Head of caudate nucleus (tissue), 42 donors: ENCODE measurements at places on chromosomes 1 and 21.

DNA sequence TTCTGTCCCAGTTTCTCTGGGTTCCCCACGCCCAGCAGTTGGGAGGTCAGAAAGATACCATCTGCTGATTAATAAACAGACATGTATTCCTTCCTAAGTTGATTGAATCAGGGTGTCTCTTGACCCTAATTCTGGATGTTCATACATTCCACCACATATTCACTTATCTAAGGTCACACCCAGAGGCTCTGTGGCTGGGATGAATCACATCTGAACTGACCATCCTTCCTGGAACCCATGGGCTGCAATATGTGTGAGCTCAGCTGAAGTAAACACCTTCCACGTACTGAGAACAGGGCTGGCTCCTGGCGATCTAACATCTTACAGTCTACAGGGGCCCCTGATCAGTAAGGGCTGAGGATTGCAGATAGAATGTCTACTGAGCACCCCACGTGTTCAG is 20.5 kb upstream of the TRABD2B start:
- no peak for DNase-seq

DNA sequence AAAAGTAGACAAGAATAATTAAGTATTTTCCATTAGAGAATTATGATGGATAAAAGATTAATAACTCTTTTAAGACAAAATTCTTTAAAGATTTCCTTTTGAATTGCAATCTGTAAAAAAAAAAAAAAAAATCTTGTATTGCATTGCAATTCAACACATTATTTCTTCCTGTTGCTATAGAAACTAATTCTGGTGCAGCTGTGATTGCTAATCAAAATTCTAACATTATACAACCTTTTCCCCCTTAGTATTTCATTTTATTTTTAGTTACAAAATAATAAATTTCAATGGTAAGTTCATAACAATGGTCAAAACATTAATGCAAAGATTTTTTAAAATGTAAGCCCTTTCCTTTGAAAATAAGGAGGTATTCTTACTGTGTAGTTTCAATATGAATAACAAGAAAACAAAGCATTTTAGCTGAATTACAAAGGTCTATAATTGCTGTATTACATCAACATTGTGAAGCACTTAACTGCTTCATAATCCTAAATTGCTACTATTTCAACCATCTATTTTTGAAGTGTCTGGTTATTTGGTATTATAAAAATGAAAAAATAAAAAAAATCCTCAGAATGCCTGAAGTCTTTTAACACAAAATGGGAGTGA is 135.0 kb downstream of the SYT14 start:
- no peak for DNase-seq

DNA sequence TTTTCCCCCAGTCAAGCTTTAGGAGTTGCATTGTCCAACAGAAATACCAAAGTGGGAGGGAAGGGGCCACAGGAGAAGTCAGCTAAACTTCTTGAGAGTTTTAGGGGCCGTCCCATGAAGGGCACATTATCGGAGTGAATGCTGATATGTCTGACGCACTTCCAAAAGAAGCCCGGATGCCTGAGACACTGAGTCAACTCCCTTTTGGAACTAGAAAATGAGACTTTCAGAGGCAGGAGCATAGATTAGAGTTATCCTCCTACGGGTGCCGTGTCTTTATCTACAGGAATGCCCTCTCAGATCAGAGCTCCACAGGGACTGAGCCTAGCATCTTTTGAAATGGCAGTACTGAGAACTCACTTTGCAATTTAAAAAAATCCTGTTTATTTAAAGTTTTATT is 13.1 kb downstream of the ACTN2 start:
- no peak for DNase-seq

GRCh38 chr1:239858529-239858928 is 233.2 kb upstream of the FMN2 start:
- DNase-seq, result no peak

GRCh38 chr1:183043872-183044854 is 20.9 kb downstream of the LAMC1 start:
- DNase-seq, result no peak

DNA sequence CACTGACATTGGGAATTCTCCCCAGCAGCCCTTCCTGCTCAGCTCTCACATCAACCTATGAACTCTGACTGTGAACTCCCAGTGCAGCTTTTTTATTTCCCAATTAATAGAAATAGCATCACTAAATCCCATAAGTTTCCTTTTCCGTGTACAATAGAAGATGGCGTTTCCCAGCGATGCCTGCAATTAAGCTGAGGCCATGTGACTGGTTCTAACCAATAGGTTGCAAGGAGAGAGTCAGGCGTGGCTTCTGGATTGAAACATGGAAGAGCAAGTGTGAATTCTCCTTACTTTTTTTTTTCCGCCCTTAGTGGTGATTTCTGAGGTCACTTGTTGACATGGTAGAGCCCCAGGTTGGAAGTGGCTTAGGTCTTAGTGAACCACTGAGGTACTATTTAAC is 59.0 kb upstream of the IGSF5 start:
- no peak for DNase-seq

DNA sequence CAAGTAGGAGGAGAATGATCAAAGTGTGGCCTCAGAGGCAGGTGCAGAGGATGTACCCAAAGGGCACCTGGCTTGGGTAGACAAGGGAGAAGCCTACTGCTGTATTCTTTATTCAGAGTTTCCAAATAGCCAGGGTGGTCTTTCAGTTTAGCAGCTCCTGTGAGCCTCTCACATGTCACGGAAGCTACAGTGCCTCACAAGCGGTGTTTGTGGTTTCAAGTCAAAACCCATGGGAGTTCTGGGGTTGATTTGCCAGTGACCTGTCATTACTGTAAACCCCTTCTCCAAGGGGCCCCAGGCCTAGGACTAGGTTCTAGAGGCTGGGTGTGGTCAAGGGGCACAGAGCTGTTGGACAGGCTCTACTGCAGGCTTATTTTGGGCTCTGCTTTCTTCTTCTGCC is 10.2 kb upstream of the IL10 start:
- no peak for DNase-seq

GRCh38 chr1:32741413-32742198 is 39.0 kb upstream of the SYNC start:
- no peak for DNase-seq

DNA sequence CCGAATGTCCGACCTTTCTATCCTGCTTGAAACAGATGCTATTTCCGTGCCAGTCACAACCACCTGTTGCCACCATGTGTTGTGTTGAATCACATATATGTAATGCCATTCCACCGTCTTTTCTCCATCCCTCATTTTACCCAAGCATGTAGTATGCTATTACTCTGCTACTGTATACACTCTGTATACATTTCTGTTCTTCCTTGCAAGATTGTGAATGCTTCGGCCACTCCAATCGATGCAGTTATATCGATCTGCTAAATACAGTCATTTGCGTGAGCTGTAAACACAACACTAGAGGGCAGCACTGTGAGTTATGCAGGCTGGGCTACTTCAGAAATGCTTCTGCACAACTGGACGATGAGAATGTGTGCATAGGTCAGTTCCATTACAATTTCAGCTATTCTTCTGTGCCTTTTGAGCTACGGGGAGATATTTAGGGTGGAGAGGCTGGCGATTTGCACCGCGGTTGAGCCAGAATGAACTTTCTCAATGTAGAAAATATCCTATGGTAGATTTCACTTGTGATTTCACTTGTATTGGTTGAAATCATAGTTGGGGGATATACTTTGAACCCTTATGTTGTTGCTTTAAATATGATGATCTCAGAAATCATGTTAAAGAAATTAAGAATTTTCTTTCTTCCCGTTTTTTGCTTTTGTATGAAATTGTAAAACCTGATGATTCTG is 289.8 kb downstream of the NTNG1 start:
- DNase-seq, result peak; percentile 68

DNA sequence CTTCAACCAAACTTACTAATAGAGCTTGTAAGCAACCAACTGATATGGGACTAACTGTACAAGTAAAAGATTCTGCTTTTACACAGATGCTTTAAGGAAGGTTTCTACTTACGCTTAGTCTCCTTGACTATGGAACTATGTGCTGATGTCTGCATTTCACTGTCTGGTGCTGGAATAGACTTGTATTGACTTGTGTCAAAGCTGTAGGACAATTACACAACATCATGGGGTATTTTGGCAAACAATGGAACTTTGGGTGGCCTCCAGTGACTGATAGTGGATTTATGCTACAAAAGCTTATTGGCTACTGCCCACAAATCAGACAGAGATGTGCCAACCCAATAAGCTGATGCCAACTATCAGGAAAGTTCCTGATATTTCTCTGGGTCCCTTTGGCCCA is 10.6 kb downstream of the CBR1 start:
- no peak for DNase-seq

GRCh38 chr1:46424730-46425129 is 30.6 kb downstream of the FAAH start:
- DNase-seq, result no peak

DNA sequence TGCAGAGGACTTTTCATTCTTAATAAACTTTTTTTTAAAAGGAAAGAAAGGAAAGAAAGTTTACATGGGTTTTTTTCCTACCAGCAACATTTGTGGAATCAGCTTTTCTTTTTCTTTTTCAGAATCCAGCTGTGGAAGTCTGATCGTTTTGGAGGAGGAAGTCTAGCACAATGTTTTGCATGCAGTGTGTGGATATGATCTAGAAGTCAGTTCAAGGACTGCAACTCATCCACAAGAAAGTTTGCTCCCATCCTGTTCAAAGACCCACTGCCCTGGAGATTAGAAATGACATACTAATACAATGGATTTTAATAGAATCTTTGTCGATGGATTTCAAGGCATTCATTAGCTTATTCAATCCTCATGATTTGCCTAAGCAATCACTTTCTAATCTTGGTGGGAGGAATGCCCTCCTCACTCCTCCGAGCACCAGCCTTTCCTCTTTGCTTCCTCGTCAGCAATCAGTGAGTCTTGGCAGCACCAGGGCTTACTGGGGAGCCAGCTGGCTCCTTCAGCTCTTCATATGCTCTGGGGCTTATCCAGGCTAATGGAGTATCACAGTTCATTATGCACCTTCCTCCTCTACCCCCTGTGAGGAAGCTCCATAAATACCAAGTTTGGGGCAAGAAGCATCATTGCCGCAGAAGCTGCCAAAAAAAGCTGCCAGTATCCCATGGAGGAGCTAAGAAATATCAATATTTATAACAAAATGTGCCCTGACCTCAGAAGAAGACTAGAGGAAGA is 392.3 kb upstream of the PKN2 start:
- no peak for DNase-seq

DNA sequence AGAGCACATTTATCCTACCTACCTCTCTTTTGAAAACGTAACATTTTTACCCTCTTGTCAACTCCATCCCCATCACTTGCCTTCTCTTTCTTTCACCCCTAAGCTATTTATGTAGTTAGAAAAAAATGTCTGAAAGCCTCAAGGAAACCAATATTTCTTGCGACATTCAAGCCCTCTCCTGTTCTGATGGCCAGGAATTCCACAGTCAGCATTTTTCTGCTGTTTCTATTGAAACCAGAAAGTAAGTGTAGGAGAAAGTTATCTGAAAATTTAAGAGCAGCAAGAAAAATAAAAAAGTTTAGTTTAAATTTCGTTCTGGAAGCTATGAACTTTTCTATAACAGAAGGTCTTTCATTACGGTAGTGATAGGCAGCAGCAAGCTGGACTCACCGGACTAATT is 247.6 kb upstream of the PBX1 start:
- no peak for DNase-seq

DNA sequence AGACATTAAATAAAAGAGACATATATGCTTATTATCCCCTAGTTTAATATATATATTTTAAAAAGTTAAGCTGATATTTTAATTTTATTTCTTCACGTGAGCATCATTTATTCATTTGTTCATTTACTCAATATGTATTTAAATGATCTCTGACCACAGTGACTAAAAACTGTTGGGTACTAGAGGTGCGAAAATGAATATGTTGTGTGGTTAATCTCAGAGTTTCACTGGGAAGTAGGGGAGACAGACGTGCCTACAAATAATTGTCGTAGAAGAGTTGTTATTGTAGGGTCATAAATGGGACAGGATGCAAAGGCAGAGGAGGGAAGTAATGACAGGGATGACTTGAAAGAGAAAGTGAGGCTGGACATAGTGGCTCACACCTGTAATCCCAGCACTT is 213.0 kb upstream of the CACYBP start:
- no peak for DNase-seq

DNA sequence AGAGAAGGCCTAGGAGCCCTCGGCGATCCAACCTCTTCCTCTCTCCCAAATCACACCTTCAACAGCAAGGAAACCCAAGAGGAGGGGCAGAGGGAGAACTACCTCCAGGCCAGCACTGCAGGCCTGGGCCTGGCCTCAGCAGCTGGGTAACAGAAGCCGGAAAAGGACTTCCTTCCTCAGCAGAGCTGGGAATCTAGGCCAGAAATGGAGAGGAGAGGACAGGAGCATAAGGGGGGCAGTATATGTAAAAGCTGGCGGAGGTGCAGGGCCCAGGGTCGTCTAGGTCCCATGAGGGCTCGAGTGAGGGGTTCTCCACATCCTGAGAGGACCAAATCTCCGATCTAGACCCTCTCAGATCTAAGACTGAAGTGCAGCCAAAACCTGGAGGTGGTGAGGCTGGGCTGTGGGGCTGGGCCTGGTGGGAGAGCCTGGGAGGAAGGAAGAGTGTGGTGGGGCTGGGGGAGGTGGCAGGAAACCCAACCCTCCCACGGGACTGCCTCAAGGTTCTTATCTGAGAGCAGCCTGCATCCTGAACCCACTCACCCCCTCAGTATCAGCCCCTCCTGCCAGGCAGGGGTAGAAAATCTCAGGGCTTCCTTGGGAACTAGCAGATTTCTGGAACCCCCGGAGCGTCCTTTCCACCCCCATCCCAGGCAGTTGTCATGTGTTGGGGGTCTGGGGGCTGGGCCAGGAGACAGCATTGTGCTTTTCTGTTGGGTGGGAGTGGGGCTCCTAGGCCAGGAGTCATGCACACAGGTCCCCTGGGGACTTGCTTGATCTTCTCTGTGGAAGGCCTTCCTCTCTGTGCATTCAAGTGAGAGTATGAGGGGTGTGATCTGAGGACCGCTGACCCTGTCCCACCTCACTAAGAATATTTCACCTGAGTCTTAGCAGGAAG is 33.0 kb downstream of the PIK3C2B start:
- DNase-seq, result no peak

- DNase-seq, result no peak
Measured at GRCh38 chr1:88179943-88180342, 504.1 kb upstream of the PKN2 start.

- no peak for DNase-seq
Measured at GRCh38 chr1:56529801-56530200, 49.6 kb downstream of the PLPP3 start.

- DNase-seq, result no peak
Measured at GRCh38 chr1:119225831-119226230, 85.4 kb upstream of the WARS2 start.

DNA sequence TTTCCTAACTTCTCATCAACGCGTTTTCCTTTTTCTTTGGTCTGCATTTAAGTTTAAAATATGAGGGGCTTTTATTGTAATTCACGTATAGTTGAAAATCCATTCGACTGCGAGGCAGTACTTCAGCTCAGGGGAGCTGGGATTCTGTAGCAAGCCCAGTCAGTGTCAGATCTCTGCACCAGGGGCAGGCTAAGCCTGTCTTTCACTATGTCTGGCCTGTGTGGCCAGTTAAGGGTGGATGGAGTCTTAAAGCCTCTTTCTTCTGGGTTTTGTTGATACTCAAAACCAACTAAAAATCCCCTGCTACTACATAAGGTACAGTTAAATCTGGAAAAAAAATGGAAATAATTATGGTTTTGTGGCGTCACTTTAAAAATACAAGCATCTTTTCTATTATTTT is 124.7 kb downstream of the TYW3 start:
- no peak for DNase-seq
